Occipital lobe (tissue), 3 donors: ENCODE measurements at places on chromosomes 3 and 15. TPM values are rescaled to one million over a fixed set of nuclear protein-coding genes. Genes with fewer than 3 reads are reported as not detected.

DNA sequence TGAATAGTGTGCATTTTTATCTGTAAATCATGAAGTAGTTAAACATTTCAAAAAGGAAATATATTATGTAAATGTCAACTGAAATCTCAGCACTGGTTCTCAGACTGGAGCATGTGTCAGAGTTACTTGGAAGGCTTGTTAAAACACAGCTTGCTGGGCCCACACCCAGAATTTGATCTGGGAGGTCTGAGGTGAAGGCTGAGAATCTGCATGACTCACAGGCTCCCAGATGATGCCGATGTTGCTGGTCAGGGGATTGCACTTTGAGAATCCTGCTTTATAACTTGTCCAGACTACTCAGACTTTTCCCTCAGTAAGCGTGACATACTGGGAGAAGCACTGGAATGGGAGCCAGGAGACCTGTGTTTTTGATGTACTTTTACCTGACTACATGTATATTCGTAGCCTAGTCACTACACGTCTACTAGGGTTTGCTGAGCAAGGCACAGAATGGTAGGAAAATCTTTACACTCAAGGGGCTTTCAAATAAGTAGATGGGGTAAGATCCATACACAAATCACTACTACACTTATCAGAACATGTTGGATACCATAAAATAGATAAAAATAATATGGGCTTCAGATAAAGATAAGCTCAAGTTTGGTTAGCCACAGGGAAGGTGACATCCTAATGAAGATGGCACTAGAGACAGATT, 77.1 kb upstream of the MEX3B start:
- no peak for DNase-seq

DNA sequence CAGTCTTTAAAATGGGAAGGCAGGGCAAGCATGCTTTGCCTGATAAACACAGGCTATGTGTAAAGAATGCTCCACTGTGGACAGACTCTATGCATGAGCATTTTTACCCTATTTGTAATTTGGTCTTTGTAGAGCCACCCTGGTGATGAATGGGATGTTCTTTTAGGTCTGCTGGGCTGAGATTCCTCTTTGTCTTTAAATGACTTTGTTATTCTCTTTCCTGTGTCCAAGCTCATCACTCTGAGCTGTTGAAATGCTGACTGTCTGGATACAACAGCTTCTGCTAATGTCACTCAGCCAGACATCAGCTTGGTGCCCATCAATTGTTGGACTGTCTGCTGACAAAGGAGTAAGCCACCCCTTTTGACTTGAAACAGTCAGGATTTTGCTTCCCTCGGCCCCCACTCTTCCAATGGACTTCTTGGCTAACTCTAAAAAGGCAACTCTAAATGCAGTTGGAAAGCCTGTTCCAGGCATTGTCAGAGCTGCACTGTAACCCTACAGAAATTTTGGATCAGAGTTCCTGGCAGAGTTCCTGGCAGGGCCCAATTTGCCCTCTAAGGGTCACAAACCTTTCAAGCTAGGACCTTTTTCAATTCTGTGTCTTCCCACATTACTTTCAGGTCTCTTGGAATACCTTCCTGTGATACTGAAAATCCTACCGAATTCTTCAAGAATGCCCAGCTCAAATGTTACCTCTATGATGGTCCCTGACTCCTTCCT, 40.5 kb upstream of the EIF1B start:
- no peak for DNase-seq

Gene RASA2
- total RNA-seq = 39.3 TPM

DNA sequence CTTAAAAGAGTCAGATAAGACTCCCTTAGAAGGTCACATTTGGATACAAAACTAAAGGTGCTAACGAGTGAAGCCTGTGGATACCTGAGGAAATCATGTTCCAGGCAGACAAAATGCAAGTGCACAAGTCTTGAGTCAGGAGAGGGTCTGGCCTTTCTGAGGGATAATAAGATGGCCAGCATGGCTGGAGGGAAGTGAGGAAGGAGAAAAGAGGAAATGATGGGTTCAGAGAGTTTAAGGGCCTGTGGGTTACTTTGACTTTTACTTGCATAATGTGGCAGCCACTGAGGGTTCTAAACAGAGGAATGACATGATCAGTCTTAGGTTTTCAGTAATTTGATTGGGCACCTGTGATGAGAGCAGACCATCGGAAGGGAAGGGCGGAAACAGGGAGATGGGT, 3.5 kb upstream of the ROPN1B start:
- no peak for DNase-seq

Gene SYNPR
- 56.5 TPM for total RNA-seq

Gene ROBO2
- total RNA-seq = 377 TPM

Gene UBXN7
- total RNA-seq = 65.0 TPM

DNA sequence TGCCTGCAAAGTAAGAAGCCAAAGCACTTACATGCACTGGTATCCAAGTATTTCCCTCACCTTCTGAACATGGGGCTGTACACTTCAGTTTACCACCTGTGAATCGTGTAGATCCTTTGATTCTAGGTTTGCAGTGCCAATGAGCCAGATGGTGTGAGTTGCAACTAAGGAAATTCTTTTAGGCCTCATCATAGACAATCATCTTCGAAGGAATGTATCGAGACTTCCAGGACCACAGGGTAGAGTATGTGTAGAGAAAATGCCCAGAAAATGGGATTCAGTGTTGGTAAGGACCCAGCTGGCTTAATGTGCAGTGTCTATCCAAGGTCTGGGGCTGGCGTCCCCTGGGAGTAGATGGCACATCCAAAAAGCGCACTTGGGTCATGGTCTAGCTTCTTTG, 323.2 kb upstream of the TPM1 start:
- no peak for DNase-seq

Gene FOXB1
- not detected for total RNA-seq

DNA sequence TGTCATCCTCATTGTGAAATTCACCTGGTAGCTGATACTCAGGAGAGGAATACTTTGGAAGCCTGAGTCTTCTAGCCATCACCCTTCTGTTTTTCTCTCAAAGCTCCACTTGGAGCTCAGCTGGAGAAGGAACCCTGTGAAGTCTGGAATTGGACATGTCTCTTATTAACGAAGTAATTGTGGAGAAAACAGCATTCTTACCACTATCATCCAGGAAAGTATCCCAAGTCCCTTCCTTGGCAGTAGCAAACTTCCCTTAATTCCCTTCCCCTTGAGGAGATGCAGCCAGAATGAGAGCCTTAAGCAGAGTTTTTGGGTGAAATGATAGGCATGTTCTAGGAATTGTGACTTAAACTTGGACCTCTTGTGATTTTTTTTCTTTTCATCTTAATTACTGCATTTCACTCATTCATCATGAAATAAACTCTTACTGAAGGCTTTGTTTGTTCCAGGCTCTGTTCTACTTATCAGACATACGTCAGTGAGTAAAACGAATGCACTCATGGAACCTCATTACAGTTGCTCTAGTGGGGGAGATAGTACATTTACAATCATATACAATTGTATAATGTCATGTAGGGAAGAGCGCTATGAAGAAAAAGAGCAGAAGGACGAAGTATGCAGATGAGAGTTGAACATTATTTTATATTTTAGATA, 30.5 kb upstream of the TCF12 start:
- DNase-seq = no peak
